Activated naive CD4-positive, alpha-beta T cell treated with Interleukin-2 at 50 U/mL for 16 hours (primary cell): ENCODE measurements at places on chromosomes 16 and 17.

- no peak for DNase-seq
Observed at GRCh38 chr17:53950207-53950857, 127.6 kb downstream of the KIF2B start.

GRCh38 chr16:11996433-11997330 lies 20.1 kb downstream of the SNX29 start:
- DNase-seq: no peak

DNA sequence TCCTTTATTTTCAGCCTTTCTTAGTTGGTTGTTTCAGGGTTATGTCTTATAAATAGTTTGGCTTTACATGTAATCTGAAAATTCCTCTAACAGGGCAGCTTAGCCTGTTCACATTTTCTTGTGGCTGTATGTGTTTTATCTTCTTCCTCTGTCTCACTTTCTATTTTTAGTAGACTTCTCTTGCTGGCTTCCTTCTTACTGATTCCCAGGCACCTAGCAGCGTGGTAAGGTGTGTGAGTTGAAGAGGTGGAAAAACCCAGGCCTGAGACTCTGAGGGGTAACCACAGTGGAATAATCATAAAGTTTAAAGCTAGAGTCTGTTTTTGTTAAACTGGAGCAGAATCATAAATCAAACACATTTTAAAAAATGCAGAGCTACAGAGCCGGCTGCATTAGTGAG lies 190.9 kb downstream of the LGALS9B start:
- no peak for DNase-seq

- DNase-seq: no peak
Observed at GRCh38 chr17:14454746-14455145, 153.9 kb downstream of the HS3ST3B1 start.

- DNase-seq: no peak
Observed at GRCh38 chr16:11487289-11487688, 99.4 kb downstream of the LITAF start.

DNA sequence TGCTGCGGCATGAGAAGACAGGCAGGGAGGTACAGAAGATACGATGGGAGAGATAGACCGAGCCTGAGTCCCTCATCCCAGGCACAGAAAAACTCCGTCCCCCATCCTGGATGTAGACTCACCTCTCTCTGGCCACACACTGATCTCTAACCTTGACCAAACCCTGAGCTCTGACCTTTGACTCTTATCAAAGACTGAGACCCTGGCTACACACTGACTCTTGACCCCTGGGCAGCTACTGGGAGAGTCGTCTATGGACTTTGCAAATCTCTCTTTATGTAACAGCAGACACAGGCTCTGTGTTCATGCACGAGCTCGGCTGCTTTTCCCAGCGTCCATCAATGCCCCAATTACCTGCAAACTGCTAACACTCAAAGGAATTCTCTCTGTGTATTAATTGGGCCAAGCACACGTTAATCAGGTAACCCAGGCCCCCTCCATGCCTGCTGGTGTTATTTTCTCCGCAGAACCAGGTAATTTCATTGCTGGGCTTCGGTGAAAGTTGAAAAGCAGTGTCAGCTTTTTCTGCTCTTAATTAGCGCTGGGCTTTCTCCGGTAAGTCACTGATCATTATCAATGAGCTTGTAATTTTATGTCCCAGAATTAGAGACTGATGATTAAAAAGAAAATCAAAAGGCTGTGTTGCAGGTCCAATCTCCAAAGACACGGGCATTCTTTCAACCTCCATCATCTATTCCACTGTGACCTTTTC lies 179.4 kb upstream of the NLRP1 start:
- no peak for DNase-seq

GRCh38 chr17:15657868-15658267 lies 26.2 kb downstream of the TRIM16 start:
- no peak for DNase-seq

DNA sequence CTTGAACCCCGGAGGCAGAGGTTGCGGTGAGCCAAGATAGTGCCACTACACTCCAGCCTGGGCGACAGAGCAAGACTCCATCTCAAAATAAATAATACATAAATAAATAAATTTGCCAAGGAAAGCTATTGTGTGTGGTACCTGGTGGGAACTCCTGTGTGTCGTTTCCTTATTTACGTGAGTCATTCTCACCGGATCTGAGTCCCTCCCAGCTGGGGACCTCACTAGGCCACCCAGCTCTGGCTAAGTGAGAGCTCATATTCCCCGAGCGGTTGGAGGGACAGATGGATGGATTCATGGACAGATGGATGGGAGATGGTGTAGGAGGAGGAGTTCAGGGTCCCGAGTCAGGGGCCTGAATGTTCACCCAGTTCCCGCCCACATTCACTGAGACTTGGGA lies 22.9 kb upstream of the C1QL1 start:
- DNase-seq: no peak

DNA sequence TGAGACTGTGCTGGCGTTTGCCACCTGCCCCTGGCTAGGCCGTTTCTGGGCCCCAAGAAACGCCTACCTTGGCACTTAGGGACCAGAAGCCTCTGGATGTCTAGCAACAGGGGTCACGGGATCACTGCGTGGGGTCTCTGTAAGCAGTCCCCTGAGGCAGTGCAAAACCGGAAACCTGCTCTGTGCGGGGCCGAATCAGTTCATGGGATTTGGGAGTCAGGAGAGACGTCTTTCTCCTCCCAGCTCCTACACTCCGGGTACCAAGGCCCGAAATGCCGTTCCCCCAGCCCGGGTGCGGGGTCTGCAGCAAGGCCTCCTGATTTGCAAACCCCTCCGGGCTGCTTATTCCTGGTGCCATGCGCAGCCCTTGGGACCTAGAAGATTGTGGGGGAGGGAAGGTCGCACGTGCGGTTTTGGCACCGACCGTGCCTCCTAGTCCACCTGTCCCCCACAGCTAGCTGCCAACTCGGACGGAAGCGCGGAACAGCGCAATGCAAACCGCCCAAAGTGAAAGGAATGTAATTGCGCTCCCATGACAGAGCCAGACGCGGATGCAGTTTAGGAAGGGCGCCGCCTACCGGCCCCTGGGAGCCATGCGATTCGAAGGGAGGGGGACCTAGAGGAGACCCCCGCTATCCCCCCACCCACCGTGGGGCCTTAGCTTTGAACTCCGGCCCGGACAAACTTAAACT lies 6.5 kb downstream of the IRX5 start:
- no peak for DNase-seq

- no peak for DNase-seq
Observed at GRCh38 chr17:64134216-64134970, 4.4 kb upstream of the ERN1 start.

- DNase-seq: no peak
Observed at GRCh38 chr16:49670627-49671026, 185.3 kb downstream of the ZNF423 start.

DNA sequence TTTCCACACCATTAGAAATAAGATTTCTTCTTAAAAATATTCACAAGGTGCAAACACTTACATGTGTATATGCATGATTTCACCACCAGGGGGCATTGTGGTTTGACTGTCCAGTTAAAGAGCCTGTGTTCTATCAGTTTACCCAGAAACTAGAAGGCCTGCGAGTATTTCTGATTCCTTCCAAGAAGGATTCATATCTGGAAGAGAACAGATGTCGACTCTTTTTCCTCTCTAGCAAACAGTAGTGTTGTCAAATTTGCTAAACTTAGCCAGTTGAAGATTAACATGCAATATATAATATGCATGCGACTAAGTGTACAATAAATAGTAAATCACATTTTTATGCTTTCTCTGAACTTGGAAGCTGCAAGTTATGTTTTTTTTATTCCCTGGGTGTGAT lies 404.1 kb downstream of the WWOX start:
- DNase-seq: peak; percentile 28

DNA sequence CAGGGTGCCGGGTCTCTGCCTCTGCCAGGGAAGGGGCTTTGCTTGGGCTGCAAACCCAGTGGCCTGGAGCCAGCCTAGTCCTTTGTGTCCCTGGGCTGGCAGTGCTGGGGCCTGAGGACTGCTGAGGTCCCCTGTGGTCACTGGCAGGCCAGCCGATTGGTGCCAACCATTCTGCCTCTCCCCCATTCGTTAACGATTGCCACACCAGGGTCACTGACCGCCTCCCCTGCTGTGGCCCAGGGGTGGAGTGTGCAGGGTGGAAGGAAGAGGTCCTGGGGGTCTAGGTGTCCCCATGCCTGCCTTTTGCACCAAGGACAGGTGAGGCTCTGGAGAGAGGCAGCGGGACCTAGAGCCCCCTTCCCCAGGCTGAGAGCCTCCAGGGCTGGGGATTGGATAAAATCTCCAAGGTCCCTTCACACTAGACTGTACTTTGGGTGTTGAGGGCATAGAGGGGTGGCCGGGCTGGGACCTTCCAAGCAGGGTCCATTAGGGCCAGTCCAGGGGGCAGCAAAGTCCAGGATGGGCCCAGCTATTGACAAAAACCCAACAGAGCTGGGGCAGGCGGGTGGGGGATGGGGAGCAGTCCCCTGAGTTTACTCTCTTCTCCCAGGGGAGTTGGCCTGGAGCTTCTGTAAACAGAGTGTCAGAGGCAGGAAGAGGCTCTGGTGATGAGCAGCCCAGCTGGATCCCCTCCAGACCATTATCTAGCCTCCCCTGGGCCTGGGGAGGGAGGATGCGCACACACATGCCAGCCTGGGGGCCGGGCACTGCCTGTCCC lies 1.1 kb downstream of the VASN start:
- DNase-seq: no peak

DNA sequence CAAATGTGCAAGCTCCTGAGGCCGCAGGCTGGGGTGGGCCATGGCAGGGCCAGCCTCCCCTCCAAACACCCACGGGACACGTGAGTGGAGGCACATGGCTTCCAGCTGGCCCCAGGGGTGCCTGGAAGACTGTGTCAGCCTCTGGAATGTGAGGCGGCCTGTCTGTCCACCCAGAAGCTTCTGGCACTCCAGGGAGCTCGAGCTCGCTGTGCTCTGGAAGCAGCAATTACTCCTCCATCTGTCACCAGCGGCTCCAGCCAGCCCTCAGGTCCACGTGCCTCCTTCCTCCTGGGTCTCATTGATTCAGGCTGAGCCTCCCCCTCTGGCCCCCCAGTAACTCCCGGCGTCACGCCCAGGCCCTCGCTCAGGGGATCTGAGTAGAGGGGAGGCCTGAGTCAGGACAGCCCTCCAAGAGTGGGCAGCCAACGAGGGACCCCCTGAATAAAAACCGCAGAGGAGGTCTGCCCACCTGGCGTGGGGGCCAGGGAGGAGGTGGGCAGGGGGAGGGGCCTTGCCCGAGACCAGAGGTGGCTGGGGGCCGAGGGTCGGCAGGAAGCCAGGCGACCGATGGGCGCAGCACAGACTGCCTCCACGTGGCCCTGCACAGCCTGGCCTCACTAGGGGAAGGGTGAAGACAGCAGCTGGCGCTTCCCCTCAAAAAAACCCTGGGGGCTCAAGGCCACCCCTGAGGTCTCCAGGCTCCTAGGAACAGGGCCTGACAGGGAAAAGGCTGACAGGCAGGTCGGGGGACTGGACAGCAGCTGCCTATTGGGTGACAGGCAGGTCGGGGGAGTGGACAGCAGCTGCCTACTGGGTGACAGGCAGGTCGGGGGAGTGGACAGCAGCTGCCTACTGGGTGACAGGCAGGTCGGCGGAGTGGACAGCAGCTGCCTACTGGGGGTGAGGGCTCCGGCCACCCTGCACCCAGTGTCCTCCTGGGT lies 11.9 kb downstream of the PIEZO1 start:
- no peak for DNase-seq
